ENCODE measurements at places on chromosomes 1 and 21. TPM values are rescaled to one million over a fixed set of nuclear protein-coding genes. Genes with fewer than 3 reads are reported as not detected.

PYHIN1 gene
- total RNA-seq = not detected

AJAP1 gene
- total RNA-seq = 0.65 TPM

BLACAT1 gene
- 0.07 TPM for total RNA-seq

CLEC20A gene
- total RNA-seq = not detected

TNFRSF9 gene
- total RNA-seq = 0.07 TPM

ADAMTS4 gene
- 14.7 TPM for total RNA-seq
